MM.1S (cell line): ENCODE measurements at places on chromosomes 3 and 15.

GRCh38 chr3:49028673-49029562 lies at the start of gene IMPDH2:
Gene IMPDH2 (minus strand): TSS chr3:49029398. CDS start chr3:49029350, 48 bp downstream.
- H3K27me3 ChIP-seq, result no peaks in the 10 kb centered on the region
- peak within 1 kb of the TSS; percentile 84 for H3K4me3 ChIP-seq
- H3K4me1 ChIP-seq, result peaks cover 42% of the 10 kb centered on the region
- peak within 1 kb of the TSS; percentile 61 for H3K27ac ChIP-seq

GRCh38 chr3:173709026-173709425 lies 311.5 kb downstream of the NLGN1 start:
- no peak for DNase-seq
- no peak overlapping the region for H3K4me3 ChIP-seq
- H3K4me1 ChIP-seq, result no peaks in the 10 kb centered on the region
- H3K27ac ChIP-seq, result no peak overlapping the region

DNA sequence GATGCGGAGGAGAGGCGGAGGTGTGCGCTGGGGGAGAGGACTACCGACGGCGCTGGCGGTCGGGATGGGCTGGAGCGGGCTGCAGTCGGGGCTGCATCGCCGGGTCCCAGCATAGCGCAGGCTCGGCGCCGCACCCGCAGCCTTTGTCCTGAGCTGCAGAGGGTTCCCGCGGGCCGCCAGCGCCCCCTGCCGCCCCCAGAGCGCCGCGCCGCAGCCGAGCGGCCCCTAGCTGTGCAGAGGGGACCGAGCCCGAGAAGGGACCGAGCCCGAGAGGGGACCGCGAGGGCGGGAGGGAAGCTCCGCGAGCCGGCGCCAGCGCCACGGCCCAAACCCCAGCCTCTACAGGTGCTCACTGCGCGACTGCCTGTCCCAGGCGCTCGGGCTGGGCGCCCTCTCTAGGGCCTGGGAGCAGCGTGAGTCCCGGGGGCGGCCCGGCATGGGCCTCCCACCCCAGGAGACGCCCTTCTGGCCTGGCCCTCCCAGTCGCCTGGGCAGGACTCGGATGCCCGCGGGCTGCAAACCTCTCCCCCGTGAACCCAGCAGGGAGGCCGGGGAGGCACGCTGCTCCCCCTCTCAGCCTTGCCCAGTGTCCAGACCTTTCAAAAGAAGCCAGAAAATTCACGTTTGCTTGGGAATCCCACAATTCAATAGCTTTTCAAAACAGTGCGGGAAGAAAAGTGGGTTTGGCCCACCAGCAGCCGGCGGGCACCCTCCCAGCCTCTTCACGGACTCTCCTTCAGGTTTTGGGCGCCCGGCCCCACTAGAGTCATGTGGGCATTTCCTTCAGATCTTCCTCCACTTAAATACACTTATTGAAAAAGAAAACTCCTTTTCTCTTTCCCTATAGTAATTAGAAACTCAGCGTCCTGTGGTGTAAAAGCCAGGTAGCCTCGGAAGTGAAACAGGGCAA lies 134.7 kb downstream of the TPRA1 start:
- H3K4me1 ChIP-seq, result no peaks in the 10 kb centered on the region; the same call in 1 of the 2 replicates
- H3K27ac ChIP-seq, result no peak overlapping the region
- no peak overlapping the region; the same call in 1 of the 2 replicates for H3K4me3 ChIP-seq
- H3K27me3 ChIP-seq, result peaks cover 63% of the 10 kb centered on the region
- H3K36me3 ChIP-seq, result no peaks in the 10 kb centered on the region

DNA sequence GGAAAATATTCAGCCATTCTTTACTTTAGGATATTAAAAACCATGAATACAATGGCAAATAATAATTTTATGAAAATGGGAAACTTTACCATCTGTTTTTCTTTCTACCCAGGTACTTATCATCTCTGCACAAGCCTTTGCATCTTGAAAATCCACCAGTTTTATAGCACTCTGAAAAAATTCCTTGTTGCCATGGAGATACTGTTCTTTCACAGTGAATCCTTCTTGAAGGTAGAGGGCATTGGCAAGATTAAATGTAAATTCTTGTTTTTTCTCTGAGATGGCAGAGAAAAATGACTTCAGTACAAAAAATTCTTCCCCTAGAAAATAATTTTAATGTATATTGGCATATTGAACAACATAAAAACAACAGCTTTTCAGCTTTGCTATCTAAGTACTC lies 6.9 kb downstream of the SERPINI2 start:
- H3K4me1 ChIP-seq, result no peaks in the 10 kb centered on the region
- no peak overlapping the region for H3K27ac ChIP-seq
- no peak overlapping the region for H3K4me3 ChIP-seq
- DNase-seq, result no peak
- H3K27me3 ChIP-seq, result no peaks in the 10 kb centered on the region

- no peak overlapping the region for H3K4me3 ChIP-seq
- no peak overlapping the region for H3K27ac ChIP-seq
- no peak for DNase-seq
- no peaks in the 10 kb centered on the region for H3K27me3 ChIP-seq
- H3K4me1 ChIP-seq, result peaks cover 6% of the 10 kb centered on the region; the same call in 1 of the 2 replicates
Measured at GRCh38 chr3:144775551-144775950, 803.9 kb downstream of the DIPK2A start.
